ENCODE measurements at places on chromosomes 1 and 21. TPM values are rescaled to one million over a fixed set of nuclear protein-coding genes. Genes with fewer than 3 reads are reported as not detected.

The IFT25 gene
- total RNA-seq = 27.9 TPM

The PLXNA2 gene
- total RNA-seq = 118 TPM

The ARMH1 gene
- 16.7 TPM for total RNA-seq

DNA sequence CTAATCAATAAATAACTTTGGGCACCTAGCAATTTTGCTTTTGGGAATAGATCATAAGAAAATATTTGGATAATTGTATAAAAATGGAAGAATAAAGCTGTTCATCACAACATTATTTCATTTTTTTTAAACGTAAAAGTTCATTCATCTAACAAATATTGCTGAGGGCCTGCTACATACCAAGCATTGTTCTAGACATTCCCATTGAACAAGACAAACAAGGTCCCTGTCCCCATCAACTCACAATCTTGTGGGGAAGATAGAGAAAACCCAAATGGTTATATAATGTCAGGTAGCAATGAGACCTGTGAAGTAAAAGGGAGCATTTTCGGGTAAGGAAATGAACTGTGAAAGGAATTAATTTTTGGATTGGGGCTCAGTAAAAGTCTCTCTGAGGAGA is 54.0 kb upstream of the BEND5 start:
- no peaks in the 10 kb centered on the region for H3K27me3 ChIP-seq
- H3K27ac ChIP-seq = no peak overlapping the region
- H3K4me3 ChIP-seq = no peak overlapping the region
- H3K4me1 ChIP-seq = peaks cover 2% of the 10 kb centered on the region

GRCh38 chr21:34923626-34924025 is 125.5 kb downstream of the RUNX1 start:
- H3K27me3 ChIP-seq = no peaks in the 10 kb centered on the region
- no peak for DNase-seq
- no peak overlapping the region for H3K4me3 ChIP-seq
- no peaks in the 10 kb centered on the region for H3K4me1 ChIP-seq
- no peak overlapping the region for H3K27ac ChIP-seq
- H3K36me3 ChIP-seq = no peaks in the 10 kb centered on the region

GRCh38 chr1:158274797-158275196 is 14.9 kb upstream of the CD1C start:
- H3K4me3 ChIP-seq = no peak overlapping the region
- H3K36me3 ChIP-seq = no peaks in the 10 kb centered on the region
- H3K4me1 ChIP-seq = no peaks in the 10 kb centered on the region

- no peaks in the 10 kb centered on the region for H3K4me1 ChIP-seq
- H3K27ac ChIP-seq = no peak overlapping the region
- no peaks in the 10 kb centered on the region for H3K27me3 ChIP-seq
- no peak overlapping the region for H3K4me3 ChIP-seq
- H3K36me3 ChIP-seq = no peaks in the 10 kb centered on the region
Observed at GRCh38 chr1:60984062-60984799, 98.1 kb upstream of the NFIA start.

The LIN28A gene
- not detected for total RNA-seq

DNA sequence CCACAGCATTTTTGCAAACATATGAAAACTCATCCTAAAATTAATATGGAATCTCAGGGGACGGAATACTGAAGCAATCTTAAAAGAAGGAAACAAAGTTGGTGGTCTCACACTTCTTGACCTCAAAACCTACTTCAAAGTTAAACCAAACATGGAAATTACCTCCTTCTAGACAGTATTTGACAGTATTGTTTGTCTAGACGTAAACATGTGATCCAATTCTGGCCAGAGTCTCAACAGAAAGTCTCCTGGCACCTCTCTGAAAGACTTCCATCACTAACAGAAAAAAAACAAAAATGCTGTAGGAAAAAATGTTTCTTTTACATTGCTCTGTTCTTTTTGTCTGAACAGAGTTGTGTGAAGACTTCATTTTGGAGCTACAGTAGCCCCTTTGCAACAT is 99.7 kb downstream of the BRINP3 start:
- H3K36me3 ChIP-seq = no peaks in the 10 kb centered on the region
- H3K27ac ChIP-seq = no peak overlapping the region
- no peak overlapping the region for H3K4me3 ChIP-seq
- DNase-seq = peak; percentile 71

GRCh38 chr1:58735586-58735985 is 35.7 kb upstream of the MYSM1 start:
- H3K4me3 ChIP-seq = no peak overlapping the region
- H3K27ac ChIP-seq = no peak overlapping the region
- no peaks in the 10 kb centered on the region for H3K27me3 ChIP-seq
- no peaks in the 10 kb centered on the region for H3K36me3 ChIP-seq
- H3K4me1 ChIP-seq = no peaks in the 10 kb centered on the region

DNA sequence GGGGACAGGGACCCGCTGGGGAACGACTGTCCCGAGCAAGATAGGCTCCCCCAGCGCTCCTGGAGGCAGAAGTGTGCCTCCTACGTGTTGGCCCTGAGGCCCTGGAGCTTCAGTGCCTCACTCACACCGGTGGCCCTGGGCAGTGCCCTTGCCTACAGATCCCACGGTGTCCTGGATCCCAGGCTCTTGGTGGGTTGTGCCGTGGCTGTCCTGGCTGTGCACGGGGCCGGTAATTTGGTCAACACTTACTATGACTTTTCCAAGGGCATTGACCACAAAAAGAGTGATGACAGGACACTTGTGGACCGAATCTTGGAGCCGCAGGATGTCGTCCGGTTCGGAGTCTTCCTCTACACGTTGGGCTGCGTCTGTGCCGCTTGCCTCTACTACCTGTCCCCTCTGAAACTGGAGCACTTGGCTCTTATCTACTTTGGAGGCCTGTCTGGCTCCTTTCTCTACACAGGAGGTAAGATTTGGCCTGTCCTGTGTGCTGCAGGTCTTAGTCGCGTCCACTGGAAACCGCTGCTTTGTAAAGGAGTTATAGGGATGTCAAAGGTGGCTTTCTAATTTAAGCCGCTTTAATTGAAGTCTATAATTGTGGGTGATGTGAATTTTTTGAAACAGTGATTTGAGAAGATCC is 717 bp downstream of the UBIAD1 start:
- DNase-seq = no peak
- H3K36me3 ChIP-seq = no peaks in the 10 kb centered on the region
- no peaks in the 10 kb centered on the region for H3K27me3 ChIP-seq
- H3K4me1 ChIP-seq = peaks cover 12% of the 10 kb centered on the region
- H3K27ac ChIP-seq = peak overlapping the region; percentile 96

GRCh38 chr21:38664315-38664714 is 141.4 kb upstream of the ETS2 start:
- peaks cover 29% of the 10 kb centered on the region for H3K27me3 ChIP-seq
- H3K4me1 ChIP-seq = peaks cover 13% of the 10 kb centered on the region
- H3K27ac ChIP-seq = no peak overlapping the region

DNA sequence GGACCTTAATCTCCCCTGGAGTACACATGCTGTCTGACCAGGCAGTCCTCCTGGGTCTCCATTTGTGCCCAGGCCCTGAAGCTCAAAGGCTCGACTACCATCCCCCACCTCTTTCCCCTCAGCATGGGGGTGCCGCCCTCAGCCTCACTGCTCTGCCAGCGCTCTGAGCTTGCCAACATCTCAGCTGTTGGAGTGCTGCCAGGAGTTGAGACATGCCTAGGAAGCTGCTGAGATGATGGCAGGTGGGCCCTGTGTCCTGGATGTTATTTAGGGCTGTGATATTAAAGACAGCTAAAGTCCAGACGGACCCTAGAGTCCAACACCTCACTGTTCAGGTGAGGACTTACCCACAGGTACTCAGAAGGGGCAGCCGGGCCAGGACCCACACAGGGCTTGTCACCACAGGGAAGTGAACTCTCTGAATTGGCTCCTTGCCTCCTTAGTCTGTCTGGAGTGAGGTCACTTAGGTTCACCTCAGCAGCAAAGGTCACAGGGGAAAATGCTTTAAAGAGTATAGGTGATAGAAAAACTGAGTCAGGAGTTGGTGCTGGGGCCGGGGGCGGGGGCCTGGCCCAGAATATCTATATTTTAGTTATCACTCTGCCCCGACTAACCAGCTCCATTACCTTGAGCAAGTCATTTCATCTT is 19.7 kb upstream of the KCNC4 start:
- H3K27me3 ChIP-seq = peaks cover 5% of the 10 kb centered on the region
- no peaks in the 10 kb centered on the region for H3K36me3 ChIP-seq
- no peak for DNase-seq
- H3K4me3 ChIP-seq = no peak overlapping the region
- no peak overlapping the region for H3K27ac ChIP-seq

The CELSR2 gene
- total RNA-seq = 7.6 TPM

- peak overlapping the region; percentile 94 for H3K27ac ChIP-seq
- no peak for DNase-seq
- H3K36me3 ChIP-seq = no peaks in the 10 kb centered on the region
- H3K4me1 ChIP-seq = peaks cover 7% of the 10 kb centered on the region
Observed at GRCh38 chr1:46134660-46135331, 2.4 kb upstream of the PIK3R3 start.

The PLA2G2C gene
- total RNA-seq = not detected

The HCRTR1 gene
- 0.14 TPM for total RNA-seq

DNA sequence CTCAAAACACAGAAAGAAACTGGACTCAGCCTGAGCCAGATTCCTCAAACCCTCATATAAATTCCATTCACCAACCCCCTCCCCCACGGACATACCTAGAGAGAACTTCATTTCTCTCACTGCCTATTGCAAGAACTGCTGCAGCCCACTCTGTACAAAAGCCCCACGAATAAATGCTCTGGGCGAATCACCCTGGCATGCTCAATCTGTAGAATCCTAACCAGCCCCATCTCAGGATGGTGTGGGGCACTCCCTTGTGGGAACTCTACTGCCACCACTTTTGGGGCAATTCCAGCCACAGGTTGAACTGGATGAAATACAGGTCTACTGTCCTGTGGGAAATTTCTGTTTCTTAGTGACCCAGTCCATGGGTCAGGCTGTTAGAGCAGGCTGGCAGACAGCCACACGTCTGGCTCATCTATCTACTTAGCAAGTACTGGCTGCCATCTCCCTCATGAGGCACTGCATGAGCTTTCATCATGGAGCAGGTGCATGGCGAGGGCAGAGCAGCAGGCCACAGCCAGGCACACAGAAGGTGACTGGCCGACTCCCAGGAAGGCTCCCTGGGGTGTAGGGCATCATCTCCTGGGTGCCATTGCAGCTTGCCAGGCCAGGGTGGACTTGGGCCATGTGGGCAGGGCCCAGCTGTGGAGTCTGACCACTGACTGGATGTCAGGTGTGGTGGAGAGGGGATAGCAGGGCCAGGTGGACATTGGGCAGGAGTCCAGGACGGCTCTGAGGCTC is 1.6 kb upstream of the C1orf35 start:
- H3K27ac ChIP-seq = no peak overlapping the region
- no peak overlapping the region for H3K4me3 ChIP-seq
- H3K4me1 ChIP-seq = peaks cover 6% of the 10 kb centered on the region
- no peaks in the 10 kb centered on the region for H3K27me3 ChIP-seq
- H3K36me3 ChIP-seq = peaks cover 8% of the 10 kb centered on the region
- no peak for DNase-seq

GRCh38 chr1:81937791-81938450 is 137.2 kb downstream of the ADGRL2 start:
- DNase-seq = peak; percentile 50
- H3K36me3 ChIP-seq = no peaks in the 10 kb centered on the region
- H3K4me1 ChIP-seq = peaks cover 34% of the 10 kb centered on the region

GRCh38 chr21:31665397-31665796 is 5.9 kb downstream of the SOD1 start:
- no peaks in the 10 kb centered on the region for H3K27me3 ChIP-seq
- DNase-seq = no peak
- no peak overlapping the region for H3K4me3 ChIP-seq
- H3K36me3 ChIP-seq = peaks cover 30% of the 10 kb centered on the region

DNA sequence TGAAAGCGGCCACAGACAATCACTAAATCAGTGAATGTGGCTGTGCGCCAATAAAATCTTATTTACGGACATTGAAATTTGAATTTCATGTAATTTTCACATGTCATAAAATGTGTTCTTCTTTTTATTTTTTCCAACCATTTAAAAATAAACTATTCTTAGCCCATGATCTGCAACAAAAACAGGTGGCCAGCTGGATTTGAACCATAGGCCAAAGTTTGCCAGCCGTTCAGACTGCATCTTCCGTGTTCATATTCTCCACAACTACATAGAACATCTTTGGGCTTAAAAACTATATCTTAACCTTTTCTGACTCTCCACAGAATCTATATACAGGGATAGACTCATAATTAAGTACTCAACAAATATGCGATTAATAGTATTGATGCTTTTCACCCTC is 81.2 kb upstream of the RALGPS2 start:
- H3K27ac ChIP-seq = no peak overlapping the region
- no peak overlapping the region for H3K4me3 ChIP-seq
- no peak for DNase-seq
- H3K4me1 ChIP-seq = peaks cover 4% of the 10 kb centered on the region
- H3K36me3 ChIP-seq = no peaks in the 10 kb centered on the region

GRCh38 chr1:52057876-52058415 is 1.9 kb downstream of the BTF3L4 start:
- DNase-seq = peak; percentile 2
- no peak overlapping the region for H3K4me3 ChIP-seq
- H3K27ac ChIP-seq = no peak overlapping the region
- peaks cover 8% of the 10 kb centered on the region for H3K4me1 ChIP-seq

The OR10J1 gene
- not detected for total RNA-seq

- H3K4me1 ChIP-seq = no peaks in the 10 kb centered on the region
- no peak for DNase-seq
- no peaks in the 10 kb centered on the region for H3K36me3 ChIP-seq
- no peaks in the 10 kb centered on the region for H3K27me3 ChIP-seq
- no peak overlapping the region for H3K4me3 ChIP-seq
Observed at GRCh38 chr1:192654591-192655251, 18.8 kb downstream of the RGS13 start.

GRCh38 chr1:233406339-233406960 is 78.9 kb downstream of the MAP3K21 start:
- no peaks in the 10 kb centered on the region for H3K4me1 ChIP-seq
- peak; percentile 4 for DNase-seq
- no peak overlapping the region for H3K4me3 ChIP-seq
- H3K27me3 ChIP-seq = no peaks in the 10 kb centered on the region

DNA sequence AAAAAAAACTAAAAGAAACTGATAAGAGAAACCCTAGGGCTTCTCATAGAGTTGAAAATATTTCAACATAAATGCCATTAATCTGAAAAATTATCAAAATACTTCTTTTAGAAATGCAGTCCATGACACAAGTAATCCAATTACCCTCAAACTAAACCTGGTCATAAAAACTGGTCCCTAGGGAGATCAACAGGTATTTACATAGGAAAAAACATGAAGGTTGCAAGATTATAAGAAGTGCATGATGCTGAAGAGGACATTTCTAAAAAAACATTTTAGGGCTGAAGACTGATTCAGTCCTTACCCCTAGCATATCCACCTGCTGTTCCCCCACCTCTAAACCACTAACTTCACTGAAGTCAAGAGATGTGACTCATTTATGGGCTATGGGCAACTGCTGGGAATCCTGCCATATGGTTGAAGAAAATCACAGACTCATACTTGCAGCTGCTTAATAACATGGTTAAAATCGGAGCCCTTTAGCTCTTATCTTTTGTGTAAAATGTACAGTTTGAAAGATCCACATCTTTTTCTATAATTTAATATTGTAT is 131.0 kb upstream of the RUNX1 start:
- H3K4me1 ChIP-seq = no peaks in the 10 kb centered on the region
- no peak overlapping the region for H3K27ac ChIP-seq
- no peak overlapping the region for H3K4me3 ChIP-seq
- H3K36me3 ChIP-seq = no peaks in the 10 kb centered on the region
- DNase-seq = no peak

The PPIAL4G gene
- total RNA-seq = 0.20 TPM

GRCh38 chr21:45351526-45352275 is 53.3 kb upstream of the COL18A1 start:
- peaks cover 31% of the 10 kb centered on the region for H3K4me1 ChIP-seq
- H3K4me3 ChIP-seq = no peak overlapping the region
- no peak overlapping the region for H3K27ac ChIP-seq
- no peaks in the 10 kb centered on the region for H3K36me3 ChIP-seq
- no peak for DNase-seq

GRCh38 chr1:75901371-75901770 is 30.8 kb downstream of the ASB17 start:
- no peaks in the 10 kb centered on the region for H3K36me3 ChIP-seq
- no peak overlapping the region for H3K27ac ChIP-seq
- H3K27me3 ChIP-seq = no peaks in the 10 kb centered on the region
- no peak for DNase-seq

Data from lung (tissue), 17 donors.